H1 (cell line): ENCODE measurements at places on chromosomes 4 and X. TPM values are rescaled to one million over a fixed set of nuclear protein-coding genes. Genes with fewer than 3 reads are reported as not detected.
A peak's percentile ranks its signal among the peaks of the same experiment; 100 is the strongest.

- no peak for DNase-seq
These were observed 190.4 kb downstream of the AR start for GRCh38 chrX:67734111-67734753.

DNA sequence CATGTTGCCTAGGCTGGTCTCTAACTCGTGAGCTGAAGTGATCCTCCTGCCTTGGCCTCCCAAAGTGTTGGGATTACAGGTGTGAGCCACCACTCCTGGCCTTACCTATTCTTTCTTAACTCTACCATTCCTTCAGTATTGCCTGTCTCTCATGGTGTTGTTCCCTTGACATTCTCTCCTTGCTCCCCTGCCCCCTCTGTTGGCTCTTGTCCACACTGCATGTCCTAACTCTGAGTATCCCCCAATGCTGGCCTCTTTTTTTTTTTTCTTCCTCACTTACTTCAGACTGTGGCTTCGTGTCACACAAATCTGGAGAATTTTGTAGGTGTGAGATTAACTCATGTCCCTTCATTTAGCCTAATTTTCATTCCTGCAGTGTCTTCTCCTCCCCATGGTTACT, 22.9 kb upstream of the FRMPD4 start:
- peak; percentile 64 for DNase-seq

Gene PHOX2B
- not detected in 2 replicates for polyA plus RNA-seq

DNA sequence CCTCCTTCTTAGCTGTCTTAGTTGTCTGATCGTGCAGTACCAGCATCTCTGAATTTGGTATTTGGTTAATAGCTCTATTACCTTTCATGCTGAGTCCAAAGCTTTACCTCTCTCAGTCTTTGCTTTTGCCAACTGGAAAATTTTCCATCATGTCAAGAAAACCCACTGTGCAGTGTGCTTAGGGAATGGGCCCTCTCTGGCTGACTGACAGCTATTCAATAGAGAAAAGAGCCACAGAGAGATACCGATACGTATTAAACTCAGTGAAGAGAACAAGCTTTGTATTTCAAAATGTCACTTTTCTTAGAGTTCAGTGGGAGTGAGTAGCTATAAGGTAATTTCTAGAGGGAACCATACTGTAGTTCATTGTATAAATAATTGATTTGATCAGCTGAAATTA, 1507.1 kb downstream of the C4orf33 start:
- no peak for DNase-seq

Gene TRPC5OS
- polyA plus RNA-seq, result not detected in 2 replicates

Gene EDNRA
- 1.6 and 1.7 TPM in 2 replicates for polyA plus RNA-seq

GRCh38 chr4:186932196-186932595, 208.5 kb upstream of the FAT1 start:
- no peak for DNase-seq
